CD4-positive, alpha-beta memory T cell (primary cell): ENCODE measurements at places on chromosomes 1 and 21. TPM values are rescaled to one million over a fixed set of nuclear protein-coding genes. Genes with fewer than 3 reads are reported as not detected.

Gene CYP4Z1
- polyA plus RNA-seq: not detected

Gene ADORA3
- not detected for polyA plus RNA-seq

Gene C1orf21
- 0.48 TPM for polyA plus RNA-seq

Gene FRRS1
- polyA plus RNA-seq: not detected

Gene LDLRAD2
- not detected for polyA plus RNA-seq

Gene SH2D5
- polyA plus RNA-seq: not detected

Gene KCNJ6
- polyA plus RNA-seq: not detected

Gene ELF3
- not detected for polyA plus RNA-seq

Gene DRAM2
- polyA plus RNA-seq: 101 TPM

Gene FAM177B
- 0.30 TPM for polyA plus RNA-seq

Gene LRRC47
- polyA plus RNA-seq: 19.0 TPM

Gene ETNK2
- polyA plus RNA-seq: 3.3 TPM

Gene ADAMTS4
- polyA plus RNA-seq: 0.07 TPM

Gene BSND
- polyA plus RNA-seq: not detected

Gene S100A5
- polyA plus RNA-seq: not detected
